ENCODE measurements at places on chromosomes 4 and X.

- no peak for DNase-seq
Observed at GRCh38 chr4:6914448-6914847, 4.8 kb downstream of the TBC1D14 start.

- DNase-seq, result no peak
Observed at GRCh38 chr4:73701116-73701515, 39.3 kb upstream of the CXCL8 start.

DNA sequence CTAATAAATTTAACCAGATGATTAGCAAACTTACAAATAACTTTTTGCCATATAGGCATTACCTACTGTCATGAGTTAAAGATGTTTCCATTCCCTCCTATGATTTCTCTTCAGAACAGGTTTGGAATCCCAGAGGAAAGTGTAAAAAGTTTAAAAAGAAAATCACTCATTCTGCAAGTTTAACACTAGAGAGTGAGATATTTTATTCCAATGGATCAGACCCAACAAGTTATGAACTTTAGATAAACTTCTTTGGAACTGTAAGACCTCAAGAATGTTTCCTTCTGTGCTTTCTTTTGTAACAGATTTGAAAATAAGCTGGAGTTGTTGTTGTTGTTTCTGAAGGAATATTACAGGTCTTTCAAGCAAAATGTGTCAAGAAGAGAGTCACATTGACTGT, 51.6 kb downstream of the PPP3CA start:
- no peak for DNase-seq

GRCh38 chr4:119218093-119218492, 5.6 kb downstream of the USP53 start:
- no peak for DNase-seq

DNA sequence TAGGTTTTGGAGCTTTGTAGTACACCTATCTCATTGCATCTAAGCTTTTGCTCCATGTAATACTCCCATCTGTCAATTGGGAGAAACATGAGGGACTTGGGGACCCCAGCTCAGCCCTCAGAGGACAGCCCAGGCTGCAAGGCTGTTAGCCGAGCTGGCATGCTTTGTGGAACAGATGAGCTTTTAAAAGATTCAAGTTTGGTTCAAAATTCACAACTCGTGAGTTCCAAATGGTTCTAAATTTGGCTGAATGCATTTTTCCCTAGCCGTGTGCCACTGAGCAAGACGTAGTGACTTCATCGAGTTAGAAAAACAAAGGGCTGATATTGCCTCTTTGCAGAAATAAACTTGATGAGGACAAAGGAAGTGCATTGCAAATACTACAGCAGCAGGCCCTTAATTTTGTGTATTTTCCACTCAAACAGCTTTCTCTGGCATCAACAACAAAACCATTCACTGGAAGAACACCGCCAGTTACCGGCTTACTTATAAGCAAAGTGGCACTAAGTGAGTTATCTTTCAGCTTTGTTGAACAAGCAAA, 165.0 kb upstream of the HS3ST1 start:
- no peak for DNase-seq

- DNase-seq, result no peak
Observed at GRCh38 chr4:26093551-26093950, 179.5 kb downstream of the SMIM20 start.

- no peak for DNase-seq
Observed at GRCh38 chrX:31893525-31893924, 821.7 kb upstream of the FTHL17 start.

DNA sequence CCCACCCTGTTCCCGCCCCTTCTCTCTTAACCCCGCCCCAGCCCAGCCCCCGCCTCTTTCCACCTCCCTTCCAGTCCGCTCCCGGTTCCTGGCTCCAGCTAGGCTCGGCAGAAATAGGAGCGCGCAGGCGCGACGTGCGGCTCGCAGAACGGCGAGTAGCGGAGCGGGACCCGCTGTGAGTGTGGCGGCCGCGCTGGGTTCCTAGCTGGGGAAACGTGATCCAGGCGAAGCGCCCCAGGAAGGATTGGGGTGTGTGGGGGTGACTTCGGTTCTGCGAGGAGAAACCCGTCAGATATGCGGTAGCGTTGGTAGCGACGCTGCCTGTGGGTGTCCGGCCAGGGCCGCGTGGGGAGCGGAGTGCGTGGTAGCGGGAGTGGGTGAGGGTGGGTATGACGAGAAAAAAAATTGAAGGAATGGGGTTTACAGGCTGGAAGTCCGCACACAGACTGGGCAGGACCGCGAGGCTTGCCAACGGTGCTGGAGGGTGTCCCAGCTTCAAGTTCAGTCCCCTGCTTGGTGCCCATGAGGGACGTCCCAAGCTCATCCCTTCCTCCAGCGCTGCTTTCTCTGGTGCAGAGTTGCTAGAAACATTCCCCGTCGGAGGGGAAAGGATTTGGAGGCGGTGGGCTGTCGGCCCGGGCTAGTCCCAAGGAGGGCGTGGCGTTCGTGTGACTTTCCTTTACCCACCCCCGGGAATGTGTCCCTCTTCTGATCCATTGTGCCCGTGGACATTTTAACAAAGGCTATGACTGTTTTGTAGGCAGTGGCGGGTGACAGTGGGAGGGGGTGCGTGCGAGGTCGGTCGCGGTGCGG, at the start of gene PRRG1:
Gene PRRG1 (plus strand): TSS at position 144 of the 813 bp plus-strand sequence. CDS start 56,886 bp downstream, outside the sequence.
- peak; percentile 82 for DNase-seq

- DNase-seq, result no peak
Observed at GRCh38 chr4:90084967-90085295, 42.3 kb upstream of the CCSER1 start.

DNA sequence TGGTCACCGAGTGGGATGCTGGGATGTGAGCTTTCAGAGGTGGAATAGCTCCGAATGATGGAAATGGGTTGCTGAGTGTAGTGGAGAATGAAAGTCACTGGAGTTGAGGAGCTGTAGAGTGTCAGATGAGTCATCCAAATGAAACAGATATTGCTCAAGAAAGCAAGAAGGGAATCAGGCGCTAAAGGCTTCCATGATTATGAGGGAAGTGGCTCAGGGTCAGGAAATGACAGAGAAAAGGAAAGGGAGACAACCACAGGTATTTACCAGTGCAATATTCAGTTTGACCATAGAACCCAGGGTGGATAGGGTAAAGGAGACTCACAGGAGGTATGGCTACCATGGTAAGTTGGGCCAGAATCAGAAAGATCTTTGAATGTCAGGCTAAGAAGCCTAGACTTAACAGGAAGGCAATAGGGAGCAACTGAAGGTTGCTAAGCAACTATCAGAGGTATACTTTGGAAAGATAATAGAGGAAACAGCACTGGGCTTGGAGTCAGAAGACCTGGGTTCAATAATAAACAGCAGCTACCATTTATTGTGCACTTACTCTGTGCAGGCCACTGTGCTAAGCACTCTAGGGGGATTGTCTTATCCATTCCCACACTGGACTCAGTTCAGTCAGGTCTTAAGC, 11.7 kb downstream of the LAS1L start:
- no peak for DNase-seq

DNA sequence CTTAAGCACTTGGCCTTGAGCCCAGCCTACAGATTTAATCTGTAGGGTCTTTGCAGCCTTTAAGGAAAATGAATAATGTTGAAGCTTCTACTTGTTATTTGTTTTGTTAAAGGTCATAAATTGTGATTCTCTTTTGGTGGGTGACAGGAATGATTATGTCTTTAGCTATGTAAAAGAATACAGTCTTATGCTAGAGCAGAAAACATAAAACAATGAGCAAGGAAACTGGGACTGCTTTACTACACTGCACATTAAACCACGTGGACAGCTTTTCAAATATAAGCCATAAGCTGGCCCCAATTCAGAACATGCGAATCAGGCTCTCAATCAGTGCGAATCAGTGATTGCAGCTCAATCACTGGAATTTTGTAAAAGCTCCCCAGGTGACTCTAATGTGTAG, 40.9 kb upstream of the TBC1D19 start:
- no peak for DNase-seq

DNA sequence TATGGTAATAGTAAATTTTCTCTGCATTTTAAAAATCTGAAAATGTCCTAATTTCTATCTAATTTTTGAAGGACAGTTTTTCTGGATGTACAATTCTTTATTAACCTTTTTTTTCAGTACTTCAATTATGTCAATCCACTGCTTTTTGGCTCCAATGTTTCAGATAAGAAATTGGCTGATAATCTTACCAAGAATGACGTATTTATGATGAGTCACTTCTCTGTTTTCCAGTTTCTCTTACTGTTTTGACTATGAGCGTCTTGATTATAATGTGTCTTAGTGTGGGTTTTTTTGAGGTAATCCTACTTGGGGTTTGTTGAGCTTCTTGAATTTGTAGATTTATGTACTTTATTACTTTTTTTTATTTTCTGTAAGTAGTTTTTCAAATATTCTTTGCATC, 47.2 kb downstream of the UGT2B11 start:
- DNase-seq, result no peak

DNA sequence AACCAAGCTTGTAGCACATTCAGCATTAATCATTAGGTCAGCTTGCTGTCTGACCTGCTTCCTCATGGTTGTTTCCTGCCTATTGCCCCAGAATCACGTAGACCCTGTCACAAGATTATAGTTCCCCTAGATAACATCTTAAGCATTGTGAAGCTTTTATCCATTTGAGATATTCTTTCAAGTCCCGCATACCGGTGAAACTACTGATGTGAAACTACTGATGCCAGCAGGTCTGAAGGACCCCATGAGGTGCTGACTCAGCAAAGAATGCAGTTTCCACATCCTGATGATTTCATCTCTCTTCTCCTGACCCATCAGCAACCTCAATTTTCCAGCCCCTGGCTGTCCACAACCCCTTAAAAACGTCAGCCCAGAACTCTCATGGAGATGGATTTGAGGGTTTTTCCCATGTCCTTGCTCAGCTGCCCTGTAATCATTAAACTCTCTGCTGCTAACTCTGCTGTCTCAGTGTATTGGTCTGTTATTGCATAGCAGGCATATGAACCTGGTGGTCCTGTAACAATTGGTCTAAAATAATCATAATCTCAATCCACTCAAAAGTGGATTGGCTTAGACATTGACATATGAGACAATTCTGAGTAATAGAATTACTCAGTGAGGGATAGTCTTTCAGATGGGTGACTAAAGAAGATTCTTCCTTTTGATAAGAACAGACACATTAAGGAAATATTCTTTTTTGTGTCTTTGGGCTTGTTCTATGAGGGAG, 26.3 kb upstream of the UBA6 start:
- no peak for DNase-seq

- no peak for DNase-seq
Observed at GRCh38 chr4:170414360-170414759, 324.6 kb upstream of the AADAT start.

- DNase-seq, result no peak
Observed at GRCh38 chrX:47129899-47130358, 14.6 kb downstream of the NDUFB11 start.

- DNase-seq, result no peak
Observed at GRCh38 chrX:27815209-27815608, 7.4 kb downstream of the MAGEB10 start.

- DNase-seq, result no peak
Observed at GRCh38 chr4:122661176-122662160, 40.6 kb upstream of the IL21 start.

- DNase-seq, result no peak
Observed at GRCh38 chrX:23331701-23332100, 2.9 kb upstream of the PTCHD1 start.

DNA sequence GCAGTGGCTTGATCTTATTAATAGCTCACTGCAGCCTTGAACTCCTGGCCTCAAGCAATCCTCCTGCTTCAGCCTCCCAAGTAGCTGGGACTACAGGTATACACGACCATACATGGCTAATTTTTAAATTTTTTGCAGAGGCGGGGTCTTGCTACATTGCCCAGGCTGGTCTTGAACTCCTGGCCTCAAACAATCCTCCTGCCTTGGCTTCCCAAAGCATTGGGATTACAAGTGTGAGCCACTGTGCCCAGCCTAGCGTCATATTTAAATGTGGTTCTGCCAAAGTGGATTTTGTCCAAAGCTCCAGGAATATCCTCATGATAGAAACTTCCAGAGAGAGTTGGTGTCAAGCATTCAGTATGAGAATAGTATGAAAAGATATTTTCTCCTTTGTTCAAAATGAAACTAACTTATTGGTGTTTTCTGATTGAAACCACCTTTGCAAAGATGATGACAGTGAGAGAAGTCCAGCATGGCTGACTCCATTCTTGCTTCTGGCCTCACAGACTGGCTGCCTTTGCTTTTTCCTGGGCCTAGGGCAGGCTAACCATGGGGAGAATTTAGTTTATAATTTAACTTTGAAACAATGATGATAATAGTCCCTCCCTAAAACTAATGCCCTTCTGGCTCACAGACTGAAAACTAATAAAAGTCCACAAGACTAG, 129.0 kb downstream of the C4orf51 start:
- DNase-seq, result no peak

- no peak for DNase-seq
Observed at GRCh38 chr4:69032847-69033638, 63.2 kb upstream of the UGT2B7 start.

DNA sequence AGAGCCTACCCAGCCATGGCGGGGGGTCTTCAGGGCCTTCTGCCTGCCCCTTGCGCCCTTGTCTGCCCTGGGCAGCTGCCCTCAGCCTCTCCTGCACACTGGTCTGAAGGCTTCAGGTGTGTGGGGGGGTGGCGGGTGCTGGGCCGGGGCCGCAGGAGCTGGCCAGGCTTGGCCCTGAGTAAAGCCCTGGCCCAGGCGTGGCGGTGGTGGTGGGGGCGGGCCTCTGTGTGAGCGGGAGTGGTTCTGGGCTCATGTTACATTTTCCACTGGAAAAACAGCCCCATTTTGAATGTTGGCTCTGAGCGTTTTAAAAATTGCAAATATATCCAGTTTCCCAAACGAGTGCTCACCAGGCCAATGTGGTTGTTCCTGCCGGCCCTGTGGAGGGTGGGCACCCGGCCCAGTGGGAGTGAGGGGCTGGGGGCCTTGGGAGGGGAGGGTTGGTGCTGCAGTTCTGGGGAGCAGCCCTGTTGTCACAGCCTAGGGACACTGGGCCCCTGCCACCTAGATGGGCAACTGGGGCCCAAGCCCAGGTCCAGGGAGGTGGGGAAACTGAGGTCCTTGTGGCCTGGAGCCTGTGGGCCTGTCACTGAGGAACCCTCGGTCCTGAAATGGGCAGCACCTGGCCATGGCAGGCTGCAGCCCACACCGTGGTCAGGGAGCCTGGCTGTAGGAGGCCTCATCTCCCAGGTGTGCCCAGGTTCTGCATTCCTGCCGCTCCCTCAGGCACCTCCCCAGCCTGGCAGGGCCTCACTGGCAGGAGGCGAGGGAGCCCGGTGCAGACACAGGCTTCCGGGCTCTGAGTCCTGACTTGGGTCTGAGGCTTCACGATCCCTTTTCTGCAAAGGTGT, 28.3 kb downstream of the FGFRL1 start:
- DNase-seq, result peak; percentile 79

- DNase-seq, result peak; percentile 4
Observed at GRCh38 chr4:122218762-122219161, 66.6 kb downstream of the BLTP1 start.

DNA sequence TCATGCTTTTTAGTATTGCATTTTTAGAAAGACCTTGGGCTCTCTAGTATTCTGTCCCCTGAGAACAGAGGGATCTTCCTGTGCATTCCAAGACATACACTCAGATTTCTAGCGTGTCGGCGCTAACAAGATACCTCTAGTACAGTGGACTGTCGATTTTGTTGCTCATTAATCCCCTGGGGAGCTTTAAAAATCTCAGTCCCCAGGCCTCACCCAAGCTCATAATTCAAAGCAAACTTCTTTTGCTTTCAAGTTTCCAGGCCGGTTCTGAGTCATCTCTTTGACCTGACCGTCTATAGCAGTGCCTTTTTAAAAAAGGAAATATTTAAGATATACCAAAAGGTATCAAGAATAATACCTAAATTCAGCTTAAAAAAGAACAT, 137.0 kb downstream of the AMMECR1 start:
- no peak for DNase-seq

GRCh38 chrX:79408623-79409322, 41.6 kb upstream of the ITM2A start:
- DNase-seq, result no peak

GRCh38 chr4:170089274-170089667, 485 bp downstream of the AADAT start:
- peak; percentile 43 for DNase-seq
